ENCODE measurements at places on chromosomes 4 and X.

DNA sequence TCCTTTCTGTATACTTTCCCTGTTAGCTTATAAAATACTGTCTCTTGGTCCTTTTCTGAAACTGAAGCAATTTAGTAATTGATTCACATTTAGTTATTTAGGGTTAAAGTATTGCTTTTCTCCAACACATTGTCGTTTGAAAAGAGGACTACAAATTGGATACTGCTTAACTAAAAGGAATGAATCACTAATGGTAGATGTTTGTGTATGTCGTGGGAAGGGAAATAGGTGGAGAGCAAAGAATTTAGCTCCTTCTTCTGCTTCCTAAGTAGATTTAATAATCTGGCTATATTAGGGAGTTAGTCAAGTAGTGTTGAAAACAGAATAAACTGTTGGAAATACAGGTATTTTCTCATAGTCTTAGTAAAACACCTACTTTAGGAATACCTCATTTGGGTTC lies 27.9 kb downstream of the SLAIN2 start:
- DNase-seq = no peak

GRCh38 chr4:112532267-112532666 lies 16.3 kb upstream of the NEUROG2 start:
- DNase-seq = no peak

GRCh38 chr4:150888217-150888616 lies 126.9 kb downstream of the LRBA start:
- DNase-seq = no peak

GRCh38 chr4:3390288-3390811 lies 51.4 kb upstream of the HGFAC start:
- no peak for DNase-seq

GRCh38 chr4:21954916-21955315 lies 6.3 kb upstream of the KCNIP4 start:
- DNase-seq = no peak

DNA sequence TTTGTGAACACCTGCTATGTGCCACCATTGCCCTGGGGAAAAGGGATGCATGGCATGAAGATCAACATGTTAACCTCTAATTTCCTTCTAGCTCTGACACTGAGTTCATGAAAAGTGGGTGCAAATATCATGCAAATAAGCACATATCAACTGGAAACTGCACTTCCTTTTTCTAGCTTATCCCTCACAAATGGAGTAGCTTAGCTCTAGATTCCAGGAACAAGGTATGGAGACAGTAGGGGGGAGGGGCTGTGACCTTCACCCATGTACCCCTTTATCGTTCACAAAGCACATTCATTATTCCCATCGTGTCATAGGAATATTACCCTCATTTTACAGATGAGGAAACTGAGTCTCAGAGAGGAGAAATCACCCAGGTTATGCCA lies 37.4 kb downstream of the STARD8 start:
- DNase-seq = no peak
